RWPE2 (cell line): ENCODE measurements at places on chromosomes 3 and 15.

GRCh38 chr15:59406446-59406845 is 31.5 kb upstream of the FAM81A start:
- no peak for DNase-seq

DNA sequence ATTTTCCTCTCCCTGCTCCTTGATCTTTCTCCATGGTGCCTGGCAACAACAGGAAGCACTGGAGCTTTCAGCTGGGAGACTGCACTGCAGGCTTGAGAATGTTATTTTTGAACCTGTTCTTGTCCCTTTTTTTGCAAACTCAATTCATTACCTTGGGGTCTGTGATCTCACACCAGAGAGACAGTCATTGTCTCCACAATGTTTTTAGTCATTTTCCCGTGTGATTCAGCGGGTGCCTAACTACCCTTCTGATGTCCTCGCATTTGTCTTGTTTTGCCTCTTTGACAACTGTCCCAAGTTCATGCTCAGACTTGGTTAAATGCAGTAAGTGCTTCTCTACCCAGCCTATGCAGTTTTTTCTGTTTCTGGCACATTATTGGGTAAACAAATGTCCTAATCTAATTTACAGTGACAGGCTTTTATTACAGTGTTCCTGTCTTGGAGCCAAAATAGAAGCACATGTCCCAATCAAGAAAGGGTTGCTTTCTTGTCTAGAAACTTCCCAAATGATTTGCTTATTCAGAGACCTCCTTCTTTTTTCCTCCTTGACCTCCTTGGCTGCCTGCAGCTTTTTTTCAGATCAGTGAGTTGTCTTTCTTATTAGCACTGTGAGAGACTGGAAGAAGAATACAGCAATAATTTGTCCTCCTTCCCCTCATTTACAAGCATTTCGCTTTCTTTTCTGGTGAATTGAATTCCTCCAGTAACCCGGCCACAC is 162.4 kb downstream of the NSUN3 start:
- DNase-seq: no peak

DNA sequence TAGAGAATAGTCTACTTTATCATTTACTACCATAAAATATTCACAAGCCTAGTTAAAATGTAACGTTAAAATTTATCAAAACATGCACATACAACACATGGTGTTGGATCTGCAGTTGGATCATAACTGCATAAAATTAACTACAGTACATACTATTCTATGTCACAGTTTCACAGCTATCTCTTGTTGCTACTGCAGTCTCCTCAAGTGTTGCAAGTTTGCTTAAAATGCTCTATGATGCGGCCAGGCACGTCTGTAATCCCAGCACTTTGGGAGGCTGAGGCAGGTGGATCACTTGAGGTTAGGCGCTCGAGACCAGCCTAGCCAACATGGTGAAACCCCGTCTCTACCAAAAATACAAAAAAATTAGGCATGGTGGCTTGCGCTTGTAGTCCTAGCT is 10.3 kb downstream of the PPP1R2 start:
- no peak for DNase-seq

DNA sequence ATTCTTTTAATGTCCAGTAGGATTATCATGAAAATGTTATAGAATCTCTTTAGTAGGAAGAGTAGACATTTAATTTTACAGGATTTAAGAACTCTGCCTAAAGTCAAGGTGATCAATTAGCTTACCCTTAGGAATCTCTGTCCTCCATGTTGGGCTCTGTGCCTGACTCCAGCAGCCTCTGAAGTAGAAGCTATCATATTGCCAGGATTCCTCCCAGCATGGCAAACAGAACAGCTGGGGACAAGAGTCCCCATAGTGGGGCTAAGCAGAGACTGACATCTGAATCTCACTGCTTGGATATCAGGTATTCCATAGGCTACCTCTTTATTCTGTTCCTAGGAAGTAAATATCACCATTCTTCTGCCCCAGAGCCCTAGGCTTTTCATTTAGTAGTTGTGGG is 1.5 kb downstream of the SLC15A2 start:
- DNase-seq: no peak

DNA sequence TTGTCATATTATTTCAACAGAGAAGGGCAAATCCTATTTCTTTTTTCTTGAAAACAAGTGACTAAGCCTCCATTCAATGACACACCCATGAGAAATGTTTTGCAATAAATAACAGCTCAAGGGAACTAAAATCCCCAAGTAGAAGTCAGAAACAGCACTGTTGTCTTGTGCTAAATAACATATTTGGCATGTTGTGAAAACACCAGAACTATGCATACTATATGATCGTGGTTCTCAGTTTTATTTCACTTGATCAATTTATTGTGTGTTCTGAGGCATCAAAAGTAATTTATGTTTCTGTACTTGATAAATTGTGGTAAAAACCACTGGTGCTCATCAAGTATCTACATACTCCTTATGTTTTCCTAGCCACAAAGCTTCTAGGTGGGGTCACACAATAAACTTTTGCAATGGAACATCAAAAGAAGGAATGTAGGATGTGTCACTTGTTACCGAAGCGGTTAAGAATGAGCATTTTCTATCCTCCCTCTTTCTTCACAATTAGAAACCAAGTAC is 691.7 kb upstream of the CBLB start:
- no peak for DNase-seq

- DNase-seq: no peak
Observed at GRCh38 chr3:157170861-157171260, 10.9 kb upstream of the CCNL1 start.

DNA sequence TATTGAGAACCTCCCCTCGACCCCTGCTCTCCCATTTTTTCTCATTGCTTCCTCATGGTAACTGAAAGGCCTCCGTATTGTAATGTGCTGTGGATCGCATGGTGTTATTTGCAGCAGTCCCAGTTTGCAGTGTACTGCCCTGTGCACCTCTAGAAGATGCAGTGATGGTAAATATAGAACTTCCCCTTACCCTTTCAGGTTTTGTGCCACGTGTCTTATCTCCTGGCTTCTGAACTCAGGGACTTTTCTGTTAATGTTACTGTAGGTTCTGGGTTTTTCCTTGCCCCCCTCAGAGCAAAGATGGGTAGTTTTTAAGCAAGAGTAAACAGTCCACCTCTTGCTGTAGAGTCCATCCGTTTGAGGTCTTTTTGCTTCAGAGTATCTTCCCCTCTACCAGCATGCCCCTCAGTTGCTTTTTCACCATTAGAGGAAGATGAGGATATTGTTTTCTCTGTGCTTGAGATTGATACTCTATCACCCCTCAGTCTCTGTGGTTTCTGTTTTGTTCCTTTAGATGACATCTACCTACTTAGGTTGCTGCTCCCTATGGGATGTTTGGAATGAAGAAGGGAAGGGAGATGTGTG is 22.4 kb downstream of the CHD2 start:
- DNase-seq: no peak

- DNase-seq: no peak
Observed at GRCh38 chr3:122012821-122013220, 9.2 kb downstream of the ILDR1 start.

GRCh38 chr3:191363221-191363620 is 32.9 kb upstream of the UTS2B start:
- DNase-seq: no peak

- no peak for DNase-seq
Observed at GRCh38 chr15:29110176-29110575, 159.4 kb downstream of the NSMCE3 start.

DNA sequence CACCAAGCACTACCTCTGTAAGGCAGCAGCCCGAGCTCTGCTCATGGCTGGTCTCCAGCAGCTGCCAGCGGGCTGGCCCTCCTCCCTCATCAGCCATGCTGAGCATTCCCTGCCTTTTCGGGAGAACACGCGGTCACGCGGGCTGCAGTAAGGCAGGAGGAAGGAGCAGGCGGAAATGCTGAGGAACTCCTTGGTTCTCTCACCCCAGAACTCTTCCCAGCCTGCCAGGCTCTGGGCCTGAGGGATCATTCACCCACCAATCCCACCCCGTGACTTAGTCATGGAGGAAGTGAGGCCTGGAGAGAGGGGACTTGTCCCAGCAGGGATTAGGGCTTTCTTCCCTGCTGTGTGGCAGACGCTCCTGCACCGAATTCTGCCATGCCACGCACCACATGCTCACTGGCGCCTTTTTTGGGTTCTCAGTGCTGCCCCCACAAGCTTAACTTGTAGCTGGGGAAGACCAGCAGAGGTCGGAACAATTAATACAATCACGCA is 42.9 kb upstream of the RPL32 start:
- no peak for DNase-seq

GRCh38 chr3:105584003-105584790 is 217.5 kb downstream of the ALCAM start:
- no peak for DNase-seq

- no peak for DNase-seq
Observed at GRCh38 chr15:90471769-90472168, 58.0 kb upstream of the CRTC3 start.

GRCh38 chr15:63634154-63634553 is 37.0 kb downstream of the FBXL22 start:
- DNase-seq: no peak

- DNase-seq: no peak
Observed at GRCh38 chr3:81983382-81983781, 221.9 kb upstream of the GBE1 start.

DNA sequence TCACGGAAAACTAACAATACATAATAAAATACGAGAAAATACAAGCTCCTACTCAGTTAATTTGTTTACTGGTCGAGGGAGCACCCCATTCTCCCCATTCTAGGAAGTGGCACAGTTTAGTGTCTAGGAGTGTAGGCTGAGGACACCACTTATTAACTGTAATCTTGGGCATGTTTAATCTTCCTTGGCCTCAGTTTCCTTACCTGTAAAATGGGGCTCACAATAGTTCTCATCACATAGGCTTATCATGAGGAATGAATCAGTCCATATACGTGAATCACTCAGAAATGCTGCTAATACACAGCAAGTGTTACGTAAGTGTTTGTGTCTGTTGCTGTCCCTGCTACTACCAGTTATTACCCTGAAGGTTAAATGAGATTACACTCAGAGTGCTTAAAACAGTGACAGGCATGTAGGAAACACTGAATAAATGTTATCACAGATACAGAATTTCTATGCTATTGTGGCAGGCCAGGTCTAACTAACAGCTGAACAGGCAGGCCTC is 210.2 kb downstream of the OSBPL10 start:
- no peak for DNase-seq

DNA sequence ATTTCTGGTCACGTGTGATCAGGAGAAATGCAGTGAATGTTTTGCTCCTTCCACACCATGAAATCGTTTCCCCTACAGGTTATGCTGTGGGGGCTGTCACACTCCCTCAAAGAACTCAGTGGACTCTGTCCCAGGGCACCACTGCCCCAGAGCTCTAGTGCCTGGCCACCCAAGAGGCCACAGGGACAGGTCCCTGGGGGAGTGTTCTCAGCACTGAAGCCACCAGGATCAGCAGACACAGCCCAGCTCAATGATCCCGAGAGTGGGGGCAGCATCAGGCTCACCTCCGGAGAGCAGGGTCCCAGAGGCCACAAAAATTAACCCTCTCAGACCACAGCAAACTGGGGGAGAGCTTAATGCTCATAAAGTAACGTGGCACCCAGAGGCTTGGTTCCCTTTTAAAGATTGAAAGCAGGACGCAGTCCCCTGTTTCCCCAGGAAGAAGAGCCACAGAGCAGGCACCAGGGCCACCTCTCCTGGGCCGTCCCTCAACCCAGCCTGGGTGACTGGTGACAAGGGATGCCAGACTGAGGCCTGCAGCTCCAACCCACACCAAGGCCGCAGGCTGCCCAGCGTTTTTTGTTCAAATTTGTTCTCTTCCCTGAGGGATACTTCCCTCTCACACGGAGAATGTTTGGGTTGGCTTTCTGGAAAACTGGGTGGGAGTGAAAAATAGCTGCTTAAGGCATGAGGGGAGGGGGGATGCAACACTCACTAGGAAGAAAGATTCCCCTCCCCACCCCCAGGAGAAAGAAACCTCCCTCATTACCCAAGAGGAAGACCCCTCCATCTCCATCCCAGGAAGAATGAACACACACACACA is 123.3 kb upstream of the IGF1R start:
- no peak for DNase-seq

- no peak for DNase-seq
Observed at GRCh38 chr3:111668888-111669488, 73.8 kb upstream of the ZBED2 start.

- no peak for DNase-seq
Observed at GRCh38 chr3:118055381-118055780, 979.3 kb downstream of the IGSF11 start.

DNA sequence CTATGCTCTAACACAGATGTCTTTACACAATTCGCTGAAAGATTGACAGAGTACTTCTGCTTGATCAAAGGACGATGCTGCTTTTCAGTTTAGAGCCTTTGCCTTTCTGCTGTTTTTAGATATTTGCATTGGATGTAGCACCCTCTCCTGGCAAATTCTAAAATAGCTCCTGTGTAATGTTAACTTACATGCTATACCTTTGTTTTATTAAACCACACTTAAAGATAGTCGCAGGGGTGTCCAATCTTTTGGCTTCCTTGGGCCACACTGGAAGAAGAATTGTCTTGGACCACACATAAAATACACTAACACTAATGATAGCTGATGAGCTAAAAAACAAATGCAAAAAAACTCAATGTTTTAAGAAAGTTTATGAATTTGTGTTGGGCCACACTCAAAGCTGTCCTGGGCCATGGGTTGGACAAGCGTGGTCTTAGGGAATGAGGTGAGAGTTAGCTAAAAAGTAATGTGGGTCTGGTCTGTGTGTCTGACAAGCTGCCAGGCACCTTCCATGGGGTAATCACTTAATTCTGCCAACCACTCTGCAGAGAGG is 62.9 kb downstream of the ATG7 start:
- no peak for DNase-seq

DNA sequence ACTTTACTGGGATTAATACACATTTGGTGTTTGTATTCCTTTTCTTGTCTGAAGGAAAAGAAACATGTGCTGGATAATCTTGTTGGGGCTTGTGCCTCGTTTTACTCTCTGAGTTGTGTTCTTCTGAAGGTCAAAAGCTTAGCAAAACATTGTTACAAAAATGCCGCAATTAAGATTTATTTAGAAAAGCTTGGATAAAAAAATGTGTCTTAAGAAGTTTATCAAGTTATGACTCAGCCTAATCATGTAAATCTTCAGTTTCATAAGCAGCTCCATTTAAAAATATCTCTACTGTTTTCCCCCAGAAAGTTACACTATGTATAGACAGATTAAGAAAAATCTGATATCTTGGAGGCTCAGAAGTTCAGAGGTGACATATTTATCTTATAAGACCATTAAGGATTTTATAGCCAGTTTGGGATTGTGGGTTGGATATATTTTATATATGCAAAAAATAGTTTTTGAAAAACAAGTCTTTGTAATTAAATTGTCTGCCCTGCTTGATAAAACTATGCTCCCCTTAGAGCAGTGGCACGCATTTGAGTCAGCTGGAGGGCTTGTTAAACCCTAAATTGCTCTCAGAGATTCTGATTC is 56.5 kb downstream of the CLDN11 start:
- DNase-seq: no peak

GRCh38 chr3:30453360-30454039 is 152.9 kb upstream of the TGFBR2 start:
- DNase-seq: no peak

DNA sequence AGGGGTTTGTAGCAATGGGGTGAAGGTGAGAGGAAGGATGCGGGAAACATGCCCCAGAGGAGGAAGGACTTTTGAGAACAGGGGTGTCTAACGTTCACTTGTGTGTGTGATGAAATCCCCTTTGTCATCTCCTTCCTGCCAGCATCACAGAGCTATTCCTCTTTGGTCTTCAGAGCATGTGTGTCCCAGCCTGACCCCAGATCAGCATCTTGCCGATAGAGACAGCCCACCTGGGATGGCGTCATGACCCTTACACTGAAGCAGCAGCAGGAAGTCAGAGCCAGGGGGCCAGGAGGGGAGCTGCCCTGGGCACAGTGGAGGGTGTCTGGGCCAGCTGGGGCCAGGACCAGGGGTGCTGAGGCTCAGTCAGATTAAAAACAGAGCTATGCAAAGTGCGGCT is 29.9 kb upstream of the GRIP2 start:
- DNase-seq: no peak

- DNase-seq: no peak
Observed at GRCh38 chr3:181700168-181701087, 11.3 kb upstream of the SOX2 start.
